ENCODE measurements at places on chromosomes 7 and 10.

- no peak for DNase-seq
These were observed 41.8 kb downstream of the CD36 start for GRCh38 chr7:80679921-80680907.

- DNase-seq, result no peak
These were observed 51.1 kb upstream of the TSPAN13 start for GRCh38 chr7:16702441-16702840.

GRCh38 chr7:132576721-132577085 is 433 bp upstream of the PLXNA4 start:
- DNase-seq, result no peak

DNA sequence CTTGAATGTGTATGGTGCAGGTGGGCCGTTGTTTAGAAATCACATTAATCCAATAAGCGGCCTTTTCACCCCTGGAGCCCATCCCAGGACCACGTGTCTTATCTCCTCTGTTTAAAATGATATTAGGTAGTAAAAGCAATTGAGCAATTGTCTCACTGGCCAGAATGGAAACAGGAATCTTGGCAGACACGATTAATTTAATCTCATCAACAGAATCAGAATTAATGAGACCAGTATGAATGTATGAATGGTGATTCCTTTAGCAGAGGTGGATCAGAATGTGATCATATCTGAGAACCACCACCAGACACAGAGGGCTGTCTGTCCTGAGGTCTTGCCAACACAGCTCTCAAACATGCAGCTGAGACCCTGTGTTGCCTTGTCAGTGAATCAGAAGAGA is 1591.4 kb downstream of the REEP3 start:
- no peak for DNase-seq

GRCh38 chr7:140312141-140312846 is 86.0 kb downstream of the SLC37A3 start:
- DNase-seq, result no peak

GRCh38 chr7:47594406-47594805 is 12.5 kb upstream of the TNS3 start:
- DNase-seq, result no peak

DNA sequence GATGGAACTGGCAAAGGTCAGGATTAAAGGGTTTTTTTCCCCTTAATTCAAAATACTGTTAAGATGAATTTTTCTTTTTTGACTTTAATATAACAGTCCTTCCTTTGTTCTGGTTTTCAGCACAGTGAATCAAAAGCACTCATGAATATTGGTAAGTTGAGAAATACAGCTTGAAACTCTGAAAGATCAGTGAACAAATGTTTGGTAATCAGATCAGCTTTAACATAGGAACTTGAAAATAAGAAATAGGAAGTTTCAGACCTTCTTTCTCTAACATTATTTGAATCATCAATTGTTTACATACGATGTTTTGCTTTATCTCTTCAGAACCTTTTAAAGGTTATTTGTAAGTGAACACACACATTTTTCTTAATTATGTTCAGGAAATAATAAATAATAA is 90.5 kb downstream of the SGMS1 start:
- DNase-seq, result no peak

DNA sequence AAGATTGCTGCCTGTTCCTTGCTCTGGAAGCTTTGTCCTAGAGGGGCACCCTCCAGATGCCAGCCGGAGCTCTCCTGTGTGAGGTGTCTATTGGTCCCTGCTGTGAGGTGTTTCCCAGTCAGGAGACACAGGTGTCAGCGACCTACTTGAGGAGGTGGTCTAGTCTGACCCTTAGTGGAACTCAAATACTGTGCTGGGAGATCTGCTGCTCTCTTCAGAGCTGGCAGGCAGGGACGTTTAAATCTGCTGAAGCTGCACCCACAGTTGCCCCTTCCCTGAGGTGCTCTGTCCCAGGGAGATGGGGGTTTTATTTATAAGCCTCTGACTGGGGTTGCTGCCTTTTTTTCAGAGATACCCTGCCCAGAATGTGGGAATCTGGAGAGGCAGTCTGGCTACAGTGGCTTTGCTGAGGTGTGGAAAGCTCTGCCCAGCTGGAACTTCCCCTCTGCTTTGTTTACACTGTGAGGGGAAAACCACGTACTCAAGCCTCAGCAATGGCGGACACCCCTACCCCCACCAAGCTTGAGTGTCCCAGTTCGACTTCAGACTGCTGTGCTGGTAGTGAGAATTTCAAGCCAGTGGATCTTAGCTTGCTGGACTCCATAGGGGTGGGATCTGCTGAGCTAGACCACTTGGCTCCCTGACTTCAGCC is 119.2 kb downstream of the PPP1R9A start:
- no peak for DNase-seq

DNA sequence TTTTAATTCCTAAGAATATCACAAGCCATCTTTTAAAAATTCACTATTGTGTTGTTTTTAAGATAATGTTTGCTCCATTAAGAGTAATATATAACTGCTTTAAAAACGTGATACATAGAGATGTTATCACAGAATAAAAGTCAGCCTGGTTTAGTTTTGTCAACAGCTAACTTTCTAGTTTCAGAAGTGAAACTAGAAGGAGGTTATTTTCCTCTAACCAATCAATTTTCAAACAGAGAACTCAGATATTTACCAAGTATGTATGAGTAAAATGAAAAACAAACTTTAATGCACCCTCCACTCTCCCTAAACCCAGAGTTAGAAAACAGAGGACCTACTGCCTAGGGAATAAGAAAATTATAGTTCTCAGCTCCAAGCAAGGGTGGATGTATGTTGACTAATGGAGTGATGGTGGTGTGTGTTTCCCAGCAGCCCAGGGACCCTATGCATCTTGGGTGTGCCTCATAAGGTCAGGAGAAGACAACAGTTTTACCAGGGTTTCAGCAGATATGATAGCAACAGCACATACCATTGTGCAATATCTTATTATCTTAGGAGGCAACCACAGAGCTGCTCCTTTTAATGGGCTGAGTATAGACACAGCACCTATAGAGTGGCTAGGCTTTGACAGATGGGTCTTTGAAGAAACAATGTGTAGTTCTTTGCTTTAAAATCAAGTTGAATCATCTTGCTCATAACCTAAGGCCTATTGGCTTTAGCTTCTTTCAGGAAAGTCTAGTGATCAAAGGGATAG is 58.4 kb downstream of the PTPRZ1 start:
- DNase-seq, result no peak

GRCh38 chr7:3753868-3754267 is 452.8 kb downstream of the SDK1 start:
- DNase-seq, result no peak

- DNase-seq, result no peak
These were observed 13.7 kb upstream of the CLDN4 start for GRCh38 chr7:73817121-73817520.

- no peak for DNase-seq
These were observed 744.7 kb downstream of the KCNMA1 start for GRCh38 chr10:76892766-76893479.
